NCI-H187 (cell line): ENCODE measurements at places on chromosomes 11 and 22.

- DNase-seq: no peak
These were observed 10.8 kb upstream of the TCF20 start for GRCh38 chr22:42281284-42281683.

GRCh38 chr22:27460591-27461347, 340.8 kb downstream of the MN1 start:
- DNase-seq: no peak

- DNase-seq: no peak
These were observed 6.2 kb upstream of the UBE4A start for GRCh38 chr11:118353084-118353710.

DNA sequence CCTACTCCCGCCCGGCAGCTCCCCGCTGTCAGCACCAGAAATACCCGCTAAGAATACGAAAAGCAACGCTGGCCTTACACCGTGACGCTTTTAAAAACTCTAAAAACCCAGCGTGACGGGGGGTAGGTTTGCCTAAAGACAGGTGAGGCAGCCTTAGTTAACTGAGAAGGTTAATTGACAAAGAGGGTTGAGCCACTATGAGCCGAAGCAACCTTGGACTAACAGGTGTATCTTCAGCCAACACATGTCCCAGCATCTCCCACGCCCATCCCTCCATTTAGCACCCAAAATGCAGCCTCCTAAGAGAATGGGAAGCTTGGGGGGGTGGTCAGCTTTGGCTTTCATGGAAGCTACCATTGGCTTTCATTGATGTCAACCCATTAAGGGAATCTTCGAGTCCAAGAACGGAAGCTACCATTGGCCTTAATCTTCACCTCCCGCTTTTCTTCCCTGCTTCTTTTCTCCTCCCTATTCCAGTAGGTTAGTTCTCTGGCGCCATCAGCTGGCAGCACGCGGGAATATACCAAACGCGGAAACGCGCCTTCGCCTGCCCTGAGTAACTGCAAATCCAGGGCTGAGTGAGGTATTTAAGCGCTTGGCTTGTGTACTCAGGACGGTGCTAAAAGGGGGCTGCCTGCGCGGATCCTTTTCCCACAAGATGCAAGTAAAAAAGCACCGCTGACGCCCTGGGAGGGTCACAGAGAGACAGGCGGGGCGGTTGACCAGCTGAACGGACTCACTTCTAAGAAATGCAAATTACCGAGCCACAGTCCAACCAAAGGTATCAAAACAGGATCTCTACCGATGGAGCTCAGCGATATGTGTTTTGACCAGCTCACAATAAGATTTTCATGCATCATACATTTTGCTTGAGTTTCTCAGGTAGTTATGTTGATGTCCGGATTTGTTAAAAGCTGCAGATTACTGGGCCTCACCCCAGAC, 38.5 kb upstream of the GLYATL1 start:
- DNase-seq: no peak

DNA sequence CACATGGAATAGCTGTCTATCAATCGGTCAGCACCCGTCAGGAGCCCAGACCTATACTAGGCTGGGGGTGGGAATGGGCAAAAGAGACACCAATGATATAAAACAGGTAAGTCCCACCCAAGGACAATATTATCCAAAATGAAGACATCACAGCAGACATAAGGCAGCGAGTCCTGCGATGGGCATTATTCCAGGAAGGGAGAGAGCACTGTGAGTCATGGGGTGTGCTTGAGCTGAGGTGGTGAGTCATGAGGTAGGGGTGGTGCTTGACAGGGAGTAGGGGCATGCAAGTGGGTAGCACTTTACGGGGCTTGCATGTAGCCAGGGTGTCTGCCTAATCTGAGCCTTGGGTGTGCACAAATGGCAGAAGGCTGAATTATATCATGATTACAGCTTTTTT, 605.0 kb upstream of the CADM1 start:
- DNase-seq: no peak

DNA sequence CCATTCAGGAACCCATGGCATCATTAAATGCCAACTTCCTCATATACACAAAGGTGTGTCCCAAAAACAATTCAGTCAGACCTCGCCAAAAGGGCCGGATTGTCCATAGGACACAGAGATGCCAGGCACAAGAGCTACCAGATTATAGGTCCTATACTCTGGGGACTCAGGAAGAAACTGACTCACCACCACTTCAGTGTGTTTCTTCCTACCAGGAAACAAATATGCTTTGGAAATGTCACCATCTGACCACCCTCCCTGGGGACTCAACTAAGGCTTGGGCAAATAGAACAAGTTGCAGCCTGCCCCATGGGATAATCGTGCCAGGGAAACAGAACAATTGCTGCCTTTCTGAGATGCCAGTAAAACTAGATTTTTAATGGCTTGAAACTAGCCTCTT, 11.7 kb downstream of the POU2AF3 start:
- DNase-seq: peak; percentile 60

DNA sequence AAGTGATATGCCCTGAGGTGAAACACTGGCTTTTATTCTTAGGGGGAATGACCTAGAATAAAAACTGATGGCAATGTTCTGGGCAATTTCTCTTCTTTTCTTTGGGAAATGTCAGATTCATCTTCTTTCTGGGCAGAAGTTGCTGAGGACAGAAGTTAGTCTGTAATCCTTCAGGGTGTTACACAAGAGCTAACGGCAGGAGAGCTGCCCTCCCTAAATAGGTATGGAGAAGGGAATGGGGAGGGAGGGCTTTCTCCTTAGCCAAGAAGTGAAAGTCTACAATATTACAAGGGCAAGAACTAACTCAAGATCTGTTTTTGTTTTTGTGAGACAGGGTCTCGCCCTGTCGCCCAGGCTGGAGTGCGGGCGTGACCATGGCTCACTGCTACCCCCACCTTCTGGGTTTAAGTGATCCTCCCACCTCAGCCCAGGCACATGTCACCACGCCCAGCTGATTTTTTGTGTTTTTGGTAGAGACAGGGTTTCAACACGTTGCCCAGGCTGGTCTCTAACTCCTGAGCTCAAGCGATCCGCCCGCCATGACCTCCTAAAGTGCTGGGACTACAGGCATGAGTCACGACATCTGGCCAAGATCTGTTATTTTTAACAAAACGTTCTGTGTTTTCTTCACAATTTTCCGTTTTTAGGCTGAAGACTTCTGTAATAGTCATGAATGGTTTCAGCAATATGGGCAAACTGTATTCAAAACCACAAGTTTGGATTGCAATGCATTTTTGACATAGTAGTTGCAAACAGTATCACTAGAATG, 7.2 kb downstream of the PIWIL4 start:
- no peak for DNase-seq

DNA sequence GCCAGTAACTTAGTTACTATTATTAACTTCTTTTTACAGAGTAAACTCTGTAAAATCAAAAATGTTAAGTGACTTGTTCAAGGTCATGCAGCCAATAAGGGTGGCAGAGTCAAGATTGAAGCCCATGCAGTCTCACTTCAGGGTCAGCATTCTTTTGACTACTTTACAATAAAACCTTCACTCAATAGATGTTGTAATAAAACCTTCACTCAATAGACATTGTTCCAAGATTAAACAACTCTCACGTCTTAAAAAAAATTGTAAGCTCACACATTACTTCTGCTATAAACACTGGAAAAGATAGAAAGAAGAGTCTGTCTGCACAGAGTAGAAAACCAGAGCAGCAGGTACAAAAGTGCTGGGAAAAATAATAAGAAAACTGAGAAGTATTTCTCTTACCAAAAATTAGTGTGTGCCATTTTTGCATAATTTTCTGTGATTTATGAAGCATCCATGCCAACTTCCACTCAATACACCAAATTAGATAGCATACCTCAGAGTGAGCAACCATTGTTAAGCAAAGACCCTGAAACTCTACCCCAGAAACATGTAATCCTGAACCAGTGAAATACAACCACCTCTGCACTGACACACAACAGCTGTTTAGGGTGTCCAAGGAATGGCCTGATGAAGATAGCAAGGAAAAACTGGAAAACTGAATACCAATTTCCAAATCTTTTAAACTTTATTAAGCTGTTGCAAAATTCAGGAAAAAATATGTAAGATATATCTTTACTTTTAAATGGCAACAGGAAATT, 4.9 kb upstream of the SOX6 start:
- DNase-seq: no peak

GRCh38 chr11:71311176-71311925, 59.0 kb upstream of the SHANK2 start:
- DNase-seq: no peak

GRCh38 chr11:47595029-47595428, 818 bp upstream of the C1QTNF4 start:
- DNase-seq: no peak

DNA sequence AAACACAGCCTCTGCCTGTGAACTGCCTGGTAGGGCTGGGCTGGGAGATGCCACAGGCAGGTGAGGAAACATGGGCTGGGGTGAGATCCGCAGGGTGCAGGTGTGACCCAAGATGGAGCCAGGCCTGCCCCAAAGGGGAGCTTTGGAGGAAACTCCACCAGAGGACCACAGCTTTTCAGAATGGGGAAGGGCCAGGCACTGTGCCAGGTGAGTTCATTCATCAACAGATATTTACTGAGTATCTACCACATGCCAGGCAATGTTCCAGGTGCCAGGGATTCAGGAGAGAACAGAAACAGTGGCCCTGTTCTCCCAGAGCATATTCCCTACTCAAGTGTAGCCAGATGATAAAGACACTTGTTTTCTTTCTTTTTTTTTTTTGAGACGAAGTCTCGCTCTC, 11.2 kb downstream of the RTN4RL2 start:
- no peak for DNase-seq

GRCh38 chr11:13012056-13012661, 3.0 kb downstream of the RASSF10 start:
- DNase-seq: no peak
